Forelimb muscle (tissue), 1 donor: ENCODE measurements at places on chromosomes 5 and 9. TPM values are rescaled to one million over a fixed set of nuclear protein-coding genes. Genes with fewer than 3 reads are reported as not detected.

DNA sequence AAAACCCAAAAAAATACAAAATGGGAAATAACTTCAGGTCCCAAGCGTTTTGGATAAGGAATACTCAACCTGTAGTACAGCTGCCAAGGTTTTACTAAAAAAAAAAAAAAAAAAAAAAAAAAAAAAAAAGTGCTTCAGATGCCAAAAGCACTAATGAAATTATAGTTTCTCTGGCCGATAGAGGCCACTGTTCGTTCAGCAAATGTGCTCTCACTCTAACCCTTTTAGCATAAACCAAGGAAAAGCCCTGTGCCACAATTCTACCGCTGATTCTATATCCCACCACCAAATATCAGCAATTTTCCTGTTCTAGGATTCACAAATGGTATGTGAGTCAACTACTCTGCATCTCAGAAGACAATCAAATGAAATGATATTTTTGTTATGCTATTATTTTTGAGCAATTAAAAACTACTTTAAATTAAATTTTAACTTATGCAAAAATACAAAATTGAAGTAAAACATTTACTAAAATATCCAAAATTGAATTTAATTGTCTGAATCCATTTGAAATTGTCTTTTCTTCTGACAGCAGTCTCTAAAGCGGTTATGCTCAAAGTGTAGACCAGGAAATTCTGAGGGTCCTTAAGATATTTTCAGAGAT is 79.8 kb downstream of the RICTOR start:
- no peak for DNase-seq

The CDC25C gene
- 2.4 TPM for polyA plus RNA-seq

The RNF208 gene
- polyA plus RNA-seq = 2.5 TPM

DNA sequence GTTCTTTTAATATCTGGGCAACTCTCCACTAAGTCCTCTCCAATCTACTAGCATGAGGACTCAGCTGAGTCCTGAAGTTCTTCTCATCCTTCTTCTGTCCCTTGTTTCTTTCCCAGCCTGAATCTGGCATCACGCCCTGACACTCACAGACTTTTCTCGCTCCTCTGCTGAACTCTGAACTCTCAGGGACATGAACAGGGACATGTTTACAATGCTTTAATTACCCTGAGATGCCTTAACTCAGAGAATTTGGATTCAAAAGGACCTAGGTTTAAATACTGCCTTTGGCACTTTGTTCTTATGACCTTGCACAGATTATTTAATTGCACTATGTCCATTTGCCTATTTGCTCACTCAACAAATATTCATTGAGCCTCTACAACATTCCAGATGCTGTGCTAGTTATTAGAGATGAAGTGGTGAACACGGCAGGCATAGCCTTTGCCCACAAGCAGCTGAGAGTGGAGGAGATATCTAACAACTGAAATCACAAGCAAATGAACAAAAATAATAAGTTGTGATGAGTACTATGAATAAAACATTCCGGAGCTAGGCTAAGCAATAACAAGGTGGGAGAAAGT is 106.0 kb downstream of the ADRB2 start:
- DNase-seq = no peak

DNA sequence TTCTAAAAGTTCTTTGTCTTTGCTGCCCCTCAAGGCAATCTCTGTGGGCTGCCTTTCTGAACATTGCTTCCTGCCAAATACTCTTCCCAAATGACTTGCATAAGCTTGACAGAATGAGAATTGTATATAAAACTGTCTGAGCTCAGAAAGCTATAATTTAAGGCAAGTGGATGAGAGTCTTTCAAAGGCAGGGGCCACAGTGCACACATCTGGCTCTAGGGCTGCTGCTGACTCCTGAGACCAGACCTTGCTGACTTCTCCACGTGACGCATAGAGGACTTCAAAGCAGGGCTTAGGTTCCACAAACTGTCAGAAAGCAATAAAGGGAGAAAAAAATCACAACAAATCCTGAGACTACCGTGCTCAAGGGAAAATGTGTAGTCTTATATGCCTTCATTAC is 79.4 kb upstream of the DIRAS2 start:
- DNase-seq = no peak
